Posterior vena cava (tissue), 2 donors: ENCODE measurements at places on chromosomes 7 and 10. TPM values are rescaled to one million over a fixed set of nuclear protein-coding genes. Genes with fewer than 3 reads are reported as not detected.

TMEM248 gene
- 82.1 TPM for total RNA-seq

PRKG1 gene
- 96.0 TPM for total RNA-seq

GFRA1 gene
- 16.4 TPM for total RNA-seq

AOAH gene
- total RNA-seq = 6.1 TPM

PRSS37 gene
- total RNA-seq = not detected

TAF3 gene
- 9.9 TPM for total RNA-seq

ABCC2 gene
- 2.1 TPM for total RNA-seq

GIMAP4 gene
- 30.1 TPM for total RNA-seq

MSANTD7 gene
- total RNA-seq = 8.8 TPM

ZMIZ2 gene
- total RNA-seq = 52.2 TPM

UPK3B gene
- total RNA-seq = 0.37 TPM

AHR gene
- 73.9 TPM for total RNA-seq

PRPS1L1 gene
- not detected for total RNA-seq

ELAPOR2 gene
- 20.4 TPM for total RNA-seq

CAMK2B gene
- 1.2 TPM for total RNA-seq

JAKMIP3 gene
- 0.62 TPM for total RNA-seq

BRAF gene
- total RNA-seq = 39.8 TPM

HOXA5 gene
- total RNA-seq = 11.3 TPM

CFAP46 gene
- total RNA-seq = 0.14 TPM

ARL4A gene
- total RNA-seq = 23.9 TPM

GPR26 gene
- total RNA-seq = not detected

ZNF804B gene
- total RNA-seq = not detected

WBP1L gene
- total RNA-seq = 62.7 TPM

PNLIPRP2 gene
- not detected for total RNA-seq

UBE3C gene
- total RNA-seq = 58.7 TPM

ITPRID1 gene
- total RNA-seq = not detected

CLDN15 gene
- 5.1 TPM for total RNA-seq

CH25H gene
- 0.93 TPM for total RNA-seq

ABCB1 gene
- 1.3 TPM for total RNA-seq

NME8 gene
- total RNA-seq = 0.29 TPM

SLC39A12 gene
- 0.32 TPM for total RNA-seq

CPA4 gene
- total RNA-seq = 0.62 TPM

SNX8 gene
- 35.9 TPM for total RNA-seq

UNCX gene
- not detected for total RNA-seq

GATA3 gene
- total RNA-seq = 0.97 TPM

SMKR1 gene
- total RNA-seq = not detected

NEUROG3 gene
- not detected for total RNA-seq

MCM7 gene
- total RNA-seq = 21.6 TPM

SPDYE2 gene
- not detected for total RNA-seq

GIMAP5 gene
- 17.4 TPM for total RNA-seq

PTPN12 gene
- total RNA-seq = 92.6 TPM

CCDC146 gene
- total RNA-seq = 12.9 TPM
